ENCODE measurements at places on chromosomes 6 and 20.

DNA sequence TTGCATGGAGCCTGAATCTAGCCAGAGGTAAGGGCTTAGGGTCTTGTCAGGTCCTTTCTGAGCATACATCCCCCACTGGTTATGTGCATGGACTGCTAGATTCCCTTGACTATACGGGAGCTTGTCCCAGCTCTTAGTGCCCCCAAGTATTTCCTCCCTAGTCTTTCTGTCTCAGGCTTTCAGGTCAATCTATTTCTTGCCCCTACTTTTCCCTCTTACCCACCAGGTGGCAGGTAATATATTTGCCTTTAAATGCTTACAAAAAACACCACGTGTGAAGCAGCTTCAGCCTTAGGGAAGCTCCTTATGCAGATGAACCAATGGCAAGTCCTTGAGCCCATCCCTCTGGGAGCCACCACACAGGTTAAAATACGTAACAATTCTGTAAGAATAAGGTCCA, 454.2 kb downstream of the GRIK2 start:
- DNase-seq: no peak

- DNase-seq: no peak
Measured at GRCh38 chr20:21394551-21394950, 2.8 kb downstream of the NKX2-4 start.

GRCh38 chr6:13131935-13132661, 196.2 kb downstream of the TBC1D7 start:
- DNase-seq: no peak

- no peak for DNase-seq
Measured at GRCh38 chr6:43823879-43824702, 54.1 kb downstream of the VEGFA start.

DNA sequence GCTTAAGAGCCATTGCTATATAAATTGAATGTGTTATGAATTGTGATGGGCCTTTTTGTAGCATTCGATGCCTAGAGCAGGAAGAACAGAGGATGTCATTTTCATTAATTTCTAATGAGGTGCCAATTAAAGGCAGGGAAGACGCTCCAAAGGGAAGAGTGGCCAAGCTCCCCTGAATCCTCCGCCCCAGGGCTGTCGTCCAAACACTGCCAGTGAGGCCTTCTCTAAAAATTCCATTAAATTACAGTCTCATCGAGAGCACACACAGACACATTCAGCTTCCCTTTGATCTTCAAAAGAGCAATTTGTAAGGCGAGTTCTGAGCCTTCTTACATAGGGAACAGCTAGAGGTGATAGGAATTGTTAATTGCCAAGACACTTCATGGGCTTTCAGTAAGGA, 300.0 kb downstream of the ZFAND3 start:
- DNase-seq: no peak

- DNase-seq: no peak
Measured at GRCh38 chr6:114032721-114033120, 61.8 kb upstream of the HDAC2 start.

Measured in HS-5 (cell line).